ENCODE measurements at places on chromosomes 1 and 21. TPM values are rescaled to one million over a fixed set of nuclear protein-coding genes. Genes with fewer than 3 reads are reported as not detected.

FYB2 gene
- total RNA-seq = 0.94 TPM

MKNK1 gene
- total RNA-seq = 21.9 TPM

UMODL1 gene
- not detected for total RNA-seq

SF3B4 gene
- 15.7 TPM for total RNA-seq

RIPPLY3 gene
- total RNA-seq = not detected

CDC7 gene
- 21.0 TPM for total RNA-seq

OR6N1 gene
- not detected for total RNA-seq

All from parietal lobe (tissue), 2 donors.